ENCODE measurements at places on chromosomes 5 and 9. TPM values are rescaled to one million over a fixed set of nuclear protein-coding genes. Genes with fewer than 3 reads are reported as not detected.

DNA sequence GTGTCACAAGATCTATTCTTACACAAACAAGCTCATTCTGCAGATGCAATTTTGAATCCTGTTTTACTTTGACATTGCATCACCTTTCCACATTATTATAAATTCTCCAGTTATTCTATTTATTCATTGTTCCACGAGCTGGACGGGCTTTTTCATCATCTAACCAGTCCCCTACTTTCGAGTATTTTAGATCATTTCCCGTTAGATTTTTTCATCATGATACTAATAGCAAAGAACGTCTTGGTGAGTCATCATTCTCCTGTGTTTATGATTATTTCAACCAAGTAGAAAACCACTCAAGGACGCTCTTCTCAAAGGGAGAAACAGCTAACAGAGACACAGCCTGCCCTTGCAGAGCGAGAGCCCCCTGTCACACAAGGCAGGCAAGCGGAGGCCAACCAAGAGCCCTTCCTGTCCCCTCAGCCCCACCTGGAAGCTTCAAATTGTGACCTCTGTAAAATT, 15.1 kb downstream of the BBLN start:
- DNase-seq: no peak

- no peak for DNase-seq
These were observed 57.1 kb downstream of the GALNT12 start for GRCh38 chr9:98864281-98865174.

GRCh38 chr5:81827500-81827899, 76.6 kb upstream of the SSBP2 start:
- DNase-seq: no peak

GRCh38 chr9:93651521-93651950, 75.2 kb downstream of the PHF2 start:
- no peak for DNase-seq

- DNase-seq: no peak
These were observed 6.0 kb upstream of the RXRA start for GRCh38 chr9:134320126-134320867.

DNA sequence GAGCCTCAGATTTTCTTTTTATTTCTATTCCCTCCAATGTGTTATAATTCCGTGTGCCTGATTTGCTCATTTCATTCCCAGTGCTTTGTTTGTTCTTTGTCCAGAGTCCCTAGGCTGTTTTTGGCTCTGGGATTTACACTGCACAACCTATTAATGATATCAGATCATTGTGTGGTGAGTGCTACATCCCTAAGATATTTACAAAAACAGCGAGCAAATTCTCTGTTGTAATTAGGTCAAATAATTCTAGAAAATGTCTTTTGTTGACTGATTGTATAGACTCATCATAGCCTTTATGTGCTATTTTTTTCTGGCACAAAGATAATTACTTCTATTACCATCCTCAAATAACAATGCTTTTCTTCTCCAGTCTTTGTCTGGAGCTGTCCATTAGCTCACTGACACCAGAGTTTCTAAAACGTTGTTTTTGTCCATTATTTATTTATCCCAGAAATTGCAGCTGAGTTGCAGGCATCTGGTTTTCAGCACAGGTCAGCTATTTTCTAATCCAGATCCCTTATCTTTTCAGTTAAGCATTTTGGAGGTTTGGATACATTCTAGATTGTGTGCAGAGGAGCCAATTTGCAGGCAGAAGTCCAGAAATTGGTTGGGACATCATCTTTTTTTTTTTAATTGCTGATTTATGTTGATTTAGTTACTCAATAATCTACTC, 379.9 kb upstream of the DMAC1 start:
- no peak for DNase-seq

GRCh38 chr5:131280417-131280816, 16.6 kb downstream of the CDC42SE2 start:
- no peak for DNase-seq

GRCh38 chr5:61809651-61810050, 477.6 kb downstream of the ZSWIM6 start:
- no peak for DNase-seq

Gene RPL7A
- 975 TPM for total RNA-seq
